ENCODE measurements at places on chromosomes 7 and 10.

DNA sequence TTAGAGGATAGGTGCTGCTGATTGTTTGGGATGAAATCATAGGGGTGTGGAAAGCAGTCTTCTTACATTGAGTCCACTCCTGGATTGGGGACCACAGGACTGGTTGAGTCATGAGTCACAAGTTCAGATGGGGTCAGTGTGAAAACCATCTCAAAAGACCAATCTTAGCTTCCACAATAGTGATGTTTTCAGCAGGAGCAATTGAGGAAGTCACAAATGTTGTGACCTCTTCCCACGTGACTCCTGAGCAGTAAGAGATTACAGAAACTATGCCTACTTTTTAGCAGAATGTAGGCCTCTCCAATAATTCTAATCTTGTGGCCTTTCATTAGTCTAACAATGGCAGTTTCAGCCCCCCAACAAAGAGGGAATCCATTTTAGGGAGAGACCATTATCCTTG, 256.9 kb upstream of the CDC14C start:
- no peak for DNase-seq

DNA sequence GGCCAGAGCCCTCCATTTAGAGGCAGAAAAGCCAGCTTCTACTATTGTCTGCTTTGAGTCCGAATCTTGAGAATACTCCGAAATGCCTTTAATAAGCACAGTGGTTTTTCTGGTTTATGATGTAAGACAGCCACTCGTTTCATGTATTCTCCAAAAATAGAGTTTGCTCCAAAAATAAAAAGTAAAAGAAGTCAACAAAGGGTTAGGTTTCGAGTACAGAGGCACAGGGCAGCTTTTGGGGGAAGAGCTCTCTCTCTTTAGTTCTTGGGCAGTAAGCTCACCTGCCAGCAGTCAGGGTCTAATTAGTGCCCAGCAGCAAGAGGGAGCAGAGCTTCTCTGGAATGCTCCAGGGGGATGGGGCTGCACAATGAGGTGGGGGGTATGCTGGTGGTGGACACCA, 20.2 kb downstream of the CREB3L2 start:
- no peak for DNase-seq

GRCh38 chr7:106772655-106773108, 92.4 kb upstream of the PIK3CG start:
- DNase-seq, result peak; percentile 63

DNA sequence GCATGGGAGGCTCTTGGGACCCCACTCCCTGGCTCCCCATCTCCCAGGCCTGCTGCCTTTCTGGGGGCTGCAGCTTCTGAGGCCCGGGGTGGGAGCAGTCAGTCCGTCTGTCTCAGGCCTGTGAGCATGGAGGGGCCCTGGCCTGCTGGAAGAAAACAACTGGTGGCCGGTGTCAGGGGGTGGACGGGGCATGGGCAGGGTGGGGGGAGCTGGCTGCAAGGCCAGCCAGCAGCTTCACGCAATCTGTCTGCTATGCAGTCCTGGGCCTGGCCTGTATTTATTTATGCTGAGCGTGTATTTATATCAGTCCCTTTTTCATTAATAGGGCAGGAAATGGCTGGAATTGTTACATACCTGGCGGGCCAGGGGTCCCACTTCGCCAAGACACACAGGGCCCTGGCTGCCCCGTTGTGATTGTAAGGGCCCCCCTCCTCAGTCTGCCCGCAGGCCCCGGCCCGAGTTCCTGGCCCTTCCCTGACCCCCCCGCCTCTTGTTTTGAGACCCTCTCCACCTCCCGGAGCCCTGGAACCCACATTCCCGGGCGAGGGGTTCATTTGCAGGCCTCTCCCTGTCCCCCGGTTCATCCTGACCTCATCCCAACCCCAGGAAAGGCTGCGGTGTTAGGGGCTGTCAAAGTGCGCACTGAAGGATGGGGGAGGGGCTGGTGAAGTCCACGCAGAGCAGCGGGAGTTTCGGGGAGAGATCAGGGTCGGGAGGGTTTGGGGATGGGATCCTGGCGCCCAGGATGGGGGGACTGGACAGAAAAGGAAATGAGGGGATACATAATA, 8.2 kb downstream of the TMEM270 start:
- no peak for DNase-seq

GRCh38 chr10:15370856-15371701, at the start of gene FAM171A1:
TSS of gene FAM171A1 (minus strand) at chr10:15371289. CDS start at chr10:15371052, 237 bp downstream.
- no peak for DNase-seq

DNA sequence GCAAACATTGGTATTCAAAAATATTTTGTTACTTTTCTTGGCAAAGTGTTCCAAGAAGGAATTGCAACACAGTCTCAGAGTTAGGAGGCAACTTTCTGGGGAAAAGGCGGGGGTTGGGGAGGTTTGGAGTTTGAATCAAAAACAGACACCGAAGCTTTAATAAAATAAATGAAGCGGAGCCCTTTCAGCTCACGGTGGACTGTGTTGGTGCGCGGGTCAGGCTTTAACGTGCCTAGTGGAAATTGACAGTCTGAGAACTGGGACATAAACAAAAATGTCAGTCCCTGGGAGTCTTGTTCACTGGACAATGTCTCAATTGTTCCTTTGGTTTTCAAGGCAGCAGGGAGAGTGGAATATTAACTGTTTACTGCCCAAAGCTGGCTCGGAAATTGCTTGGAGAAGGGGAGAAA, 109.3 kb downstream of the TCF7L2 start:
- DNase-seq, result no peak

GRCh38 chr7:74655768-74656440, 1.6 kb upstream of the GTF2I start:
- no peak for DNase-seq

DNA sequence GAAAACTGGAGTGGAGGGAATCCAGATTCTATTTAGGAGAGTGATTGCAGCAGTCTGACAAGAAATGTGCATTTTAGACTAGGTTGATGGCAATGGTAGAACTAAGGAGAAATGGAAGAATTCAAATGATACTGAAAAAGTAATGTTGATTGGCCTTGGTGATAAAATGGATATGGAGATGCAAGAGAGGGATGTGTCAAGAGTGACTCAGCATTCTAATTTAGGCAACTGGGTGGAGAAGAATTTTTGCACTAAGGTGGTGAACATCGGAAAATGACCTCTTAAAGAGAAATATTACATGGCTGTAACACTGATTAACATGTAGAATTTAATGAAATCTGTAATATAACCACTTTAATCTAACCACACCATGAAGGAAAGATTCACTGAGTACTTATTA, 806.5 kb downstream of the PHTF2 start:
- DNase-seq, result no peak

- DNase-seq, result no peak
Measured at GRCh38 chr10:78515038-78515872, 481.6 kb downstream of the RPS24 start.

DNA sequence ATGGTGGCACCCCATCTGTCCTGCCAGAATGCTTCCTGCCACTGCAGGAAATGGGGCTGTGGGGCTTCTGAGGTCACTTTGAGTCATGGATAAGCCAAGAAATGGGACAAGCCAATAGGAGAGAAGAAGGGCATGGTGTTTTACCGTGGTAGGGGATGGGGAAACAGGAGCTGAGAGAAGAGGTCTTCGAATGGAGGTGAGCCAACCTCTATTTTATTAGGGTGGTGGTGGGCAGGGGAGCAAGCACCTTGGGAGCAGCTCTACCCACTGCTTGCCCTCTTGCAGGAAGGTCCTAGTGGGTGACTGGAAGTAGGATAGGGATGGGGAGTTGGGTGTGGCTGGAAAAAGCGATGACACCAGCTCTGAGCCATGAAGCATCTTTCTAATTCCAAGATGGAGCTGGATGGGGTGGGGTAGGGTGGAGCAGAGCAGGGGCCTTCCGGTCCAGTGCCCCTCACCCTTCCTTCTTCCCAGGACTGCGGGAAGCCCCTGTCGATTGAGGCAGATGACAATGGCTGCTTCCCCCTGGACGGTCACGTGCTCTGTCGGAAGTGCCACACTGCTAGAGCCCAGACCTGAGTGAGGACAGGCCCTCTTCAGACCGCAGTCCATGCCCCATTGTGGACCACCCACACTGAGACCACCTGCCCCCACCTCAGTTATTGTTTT, 9.1 kb downstream of the ZYX start:
- DNase-seq, result no peak

- no peak for DNase-seq
Measured at GRCh38 chr10:83562381-83562780, 576.9 kb upstream of the GHITM start.

GRCh38 chr7:98617960-98618418, 904 bp downstream of the NPTX2 start:
- no peak for DNase-seq

DNA sequence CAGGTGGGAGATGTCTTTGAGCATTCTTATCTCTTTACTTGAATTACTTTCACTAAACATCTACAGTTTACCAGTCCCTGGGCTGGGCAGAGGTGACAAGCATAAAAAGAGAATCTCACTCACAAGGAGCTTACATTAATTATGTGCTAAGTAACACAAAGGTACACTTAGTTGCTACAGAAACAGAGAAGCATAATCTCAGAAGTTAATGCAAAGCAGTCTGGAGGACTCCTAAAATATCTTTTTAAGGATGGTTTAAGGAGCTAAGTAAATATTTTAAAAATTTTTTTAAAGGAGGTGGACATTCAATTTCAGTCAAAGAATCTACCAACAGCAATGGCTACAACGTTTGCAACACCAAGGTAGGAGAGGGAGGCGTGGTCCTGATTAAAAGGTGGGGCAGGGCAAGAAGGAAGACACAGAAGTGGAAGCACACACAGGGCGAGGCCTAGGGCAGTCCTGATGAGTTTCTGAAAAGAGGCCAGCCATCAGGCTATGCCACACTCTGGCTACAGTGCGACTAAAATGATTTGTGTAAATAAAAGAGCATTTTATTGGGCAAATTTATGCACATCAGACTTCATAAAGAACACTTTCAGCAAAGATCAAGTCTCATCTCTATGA, 5.3 kb downstream of the LARP4B start:
- DNase-seq, result no peak

GRCh38 chr10:114374053-114374791, 30.1 kb downstream of the AFAP1L2 start:
- DNase-seq, result no peak

DNA sequence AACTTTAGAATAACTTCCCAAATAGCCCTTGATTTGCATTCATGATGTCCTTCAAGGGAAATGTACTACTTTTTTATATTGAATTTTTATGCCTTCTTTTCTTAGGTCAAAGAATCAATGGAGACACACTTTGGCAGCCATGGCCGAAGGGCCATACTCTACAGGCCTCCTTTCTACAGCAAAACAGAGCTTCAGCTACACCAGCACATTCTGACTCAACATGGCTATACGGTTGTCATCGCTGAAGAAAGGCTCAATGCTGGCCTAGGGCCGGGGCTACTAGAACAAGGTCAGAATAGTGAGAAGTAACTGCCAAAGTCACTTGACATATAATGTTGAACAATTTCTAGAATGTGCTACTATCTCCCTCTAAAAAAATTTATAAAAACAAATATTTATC, 27.0 kb downstream of the CPED1 start:
- DNase-seq, result no peak

DNA sequence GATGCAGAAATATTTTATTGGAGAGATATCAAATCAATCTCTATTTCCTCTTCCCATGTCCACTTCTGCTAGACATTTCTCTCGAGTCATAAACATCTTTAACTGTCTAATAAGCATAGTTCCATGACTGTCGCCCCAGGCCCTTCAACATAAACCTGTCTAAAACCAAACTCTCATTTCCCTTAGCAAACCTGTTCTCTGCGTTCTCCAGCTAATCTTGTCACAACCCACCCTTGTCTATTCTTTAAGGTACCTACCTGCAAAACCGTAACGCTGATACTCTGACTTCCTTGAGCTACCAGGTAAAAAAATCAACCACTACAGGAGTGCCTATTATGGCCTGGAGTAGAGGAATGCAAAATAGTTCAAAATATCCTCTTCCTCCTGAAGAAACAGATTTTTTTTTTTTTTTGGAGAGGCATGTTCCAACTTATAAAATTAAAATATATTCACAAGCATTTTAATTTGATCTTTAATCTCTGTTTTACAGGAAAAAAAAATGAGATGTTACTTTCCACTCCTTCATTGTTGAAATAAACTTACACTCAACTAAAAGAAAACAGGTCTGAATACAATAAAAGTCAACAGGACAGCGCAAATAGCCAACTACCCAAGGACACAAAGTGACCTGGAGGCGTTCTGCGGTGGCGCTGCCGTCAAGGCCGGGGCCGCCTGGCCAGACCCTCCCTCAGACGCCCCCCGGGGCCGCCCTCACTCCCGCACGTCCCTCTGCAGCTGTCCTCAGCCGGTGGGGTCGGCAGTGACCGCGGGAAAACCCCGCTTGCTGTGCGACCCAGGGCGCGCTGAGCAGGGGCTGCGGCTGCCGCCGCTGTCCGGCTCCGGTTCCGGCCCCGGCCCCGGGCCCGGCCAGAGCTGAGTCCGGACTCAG, 765 bp downstream of the SLC25A40 start:
- no peak for DNase-seq

DNA sequence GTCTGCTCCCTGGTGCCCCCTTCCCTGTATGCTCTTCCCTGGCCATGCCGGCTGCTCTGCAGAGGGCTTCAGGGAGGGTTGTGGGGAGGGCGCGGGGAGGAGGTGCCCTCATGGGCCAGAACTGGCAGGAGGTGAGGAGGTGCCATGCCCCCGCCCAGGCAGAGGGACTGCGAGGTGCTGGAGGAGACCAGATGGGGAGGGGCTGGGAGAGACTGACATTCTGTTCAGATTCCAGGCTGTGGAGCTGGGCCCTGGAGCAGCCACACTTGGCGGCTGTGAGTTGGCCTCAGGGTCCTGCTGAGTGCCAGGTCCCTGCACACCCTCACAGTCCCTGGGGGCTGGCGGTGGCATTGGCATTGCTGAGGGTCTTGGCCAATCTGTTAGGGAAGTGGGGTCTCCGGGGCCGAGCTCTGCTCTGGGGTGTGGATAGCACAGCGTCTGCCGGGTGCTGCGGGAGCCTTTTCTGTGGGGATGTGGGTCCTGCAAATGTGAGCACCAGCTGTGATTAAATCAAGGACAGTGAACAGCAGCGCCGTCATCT, 25.4 kb downstream of the INPP5A start:
- DNase-seq, result no peak

- DNase-seq, result no peak
Measured at GRCh38 chr7:155338632-155339320, 41.1 kb downstream of the INSIG1 start.

DNA sequence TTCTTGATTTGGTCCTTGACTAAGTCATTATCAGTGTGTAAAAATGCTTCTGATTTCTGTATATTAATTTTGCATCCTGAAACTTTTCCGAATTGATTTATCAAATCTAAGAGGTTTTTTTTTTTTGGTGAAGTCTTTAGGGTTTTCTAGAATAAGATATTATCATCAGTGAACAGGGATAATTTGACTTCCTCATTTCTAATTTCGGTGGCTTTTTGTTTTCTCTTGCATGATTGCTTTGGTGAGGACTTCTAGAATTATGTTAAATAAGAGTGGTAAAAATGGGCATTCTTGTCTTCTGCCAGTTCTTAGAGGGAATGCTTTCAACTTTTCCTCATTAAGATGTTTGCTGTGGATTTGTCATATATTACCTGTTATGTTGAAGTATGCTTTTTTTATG, 170.5 kb downstream of the CCDC7 start:
- no peak for DNase-seq

GRCh38 chr7:82384051-82384464, 59.5 kb downstream of the CACNA2D1 start:
- no peak for DNase-seq

GRCh38 chr10:49298671-49298982, 343 bp upstream of the C10orf71 start:
- DNase-seq, result no peak

- DNase-seq, result no peak
Measured at GRCh38 chr10:94630017-94630688, 53.4 kb upstream of the CYP2C18 start.
